ENCODE measurements at places on chromosomes 4 and X.

DNA sequence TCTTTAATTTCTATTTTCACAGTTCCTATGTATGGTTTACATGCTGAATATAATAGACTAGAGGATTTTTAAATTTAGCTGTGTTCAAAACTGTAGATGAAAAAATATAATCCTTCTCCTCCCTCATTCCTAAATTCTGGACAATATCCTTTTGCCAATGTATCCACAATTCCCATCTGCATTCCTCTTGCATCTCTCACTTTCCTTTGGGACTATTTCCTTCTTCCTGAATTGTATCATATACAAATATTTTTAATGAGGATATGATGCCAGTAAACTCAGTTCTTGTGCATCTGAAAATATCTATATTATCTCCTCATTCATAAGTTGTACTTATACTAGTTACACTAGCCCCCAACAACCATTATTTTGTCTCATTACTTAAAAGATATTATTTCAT, 46.7 kb downstream of the DDX60L start:
- no peak for DNase-seq

DNA sequence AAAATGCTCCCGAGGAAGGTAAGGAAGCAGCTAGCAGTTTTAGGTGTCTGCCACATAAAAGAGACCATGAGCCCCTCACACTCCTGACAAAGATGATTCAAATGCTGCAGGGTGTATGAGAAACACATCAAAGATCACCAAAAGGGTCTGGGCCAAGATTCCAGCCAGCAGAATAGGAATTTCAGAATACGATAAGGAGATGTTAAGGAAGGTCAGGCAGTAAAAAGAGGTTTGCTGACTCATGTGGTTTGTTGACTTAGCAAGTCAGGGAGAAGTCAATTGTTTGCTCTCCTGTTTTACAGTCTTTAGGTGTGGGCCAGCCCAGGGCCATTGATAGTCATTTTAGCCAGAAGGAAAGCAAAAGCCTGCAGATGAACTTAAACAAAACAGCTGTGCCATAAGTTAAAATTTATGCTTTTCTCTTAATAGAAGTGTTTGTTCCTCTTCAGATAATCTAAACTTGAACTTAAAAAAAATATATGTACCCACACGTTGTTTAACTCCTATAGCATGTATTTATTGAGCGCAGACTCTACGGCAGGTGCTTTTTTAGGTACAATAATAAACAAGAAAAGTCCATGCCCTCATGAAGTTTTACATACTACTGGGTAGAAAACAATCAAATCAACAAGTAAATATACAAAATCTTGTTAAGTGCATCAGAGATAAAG, 115.6 kb downstream of the CAMK2D start:
- DNase-seq: no peak

DNA sequence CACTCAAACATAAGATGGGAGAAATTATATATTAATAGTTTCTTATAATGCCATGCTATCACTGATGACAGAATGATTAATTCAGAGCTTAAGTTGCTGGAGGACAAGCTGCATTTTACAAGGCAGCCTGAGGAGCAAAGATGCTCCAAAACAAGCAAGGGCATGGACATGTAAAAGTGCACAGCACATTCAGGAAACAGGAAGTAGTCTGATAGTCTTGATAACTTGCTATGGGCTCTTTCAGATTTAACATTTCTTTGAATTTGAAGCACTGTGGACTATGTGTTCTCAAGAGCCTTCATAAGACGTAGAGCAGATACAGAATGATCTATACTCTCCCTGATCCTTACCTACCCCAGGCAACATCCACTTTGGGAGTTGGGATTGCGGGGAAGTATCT, 50.0 kb downstream of the AMMECR1 start:
- DNase-seq: no peak

DNA sequence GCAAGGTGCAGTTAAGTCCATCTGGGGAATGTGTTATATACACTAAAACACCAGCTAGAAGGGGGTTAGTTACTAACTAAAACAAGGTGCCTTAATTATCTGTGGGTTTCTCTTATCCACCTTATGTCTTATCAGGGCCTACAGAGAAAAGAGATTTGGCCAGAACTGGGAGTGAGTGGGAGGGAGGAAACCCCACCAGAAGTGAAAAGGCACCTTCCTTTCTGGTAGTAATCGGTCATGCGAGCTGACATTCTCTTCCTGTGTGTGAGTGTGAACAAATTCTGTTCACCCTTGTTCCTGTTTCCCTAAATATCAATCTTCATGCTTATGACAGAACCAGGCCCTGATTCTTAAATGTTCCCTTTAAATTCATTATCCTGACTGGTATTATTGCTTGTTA, 43.5 kb downstream of the SRPX2 start:
- no peak for DNase-seq

GRCh38 chrX:39144323-39144722, 343.1 kb downstream of the MID1IP1 start:
- peak; percentile 58 for DNase-seq

GRCh38 chrX:2243913-2244460, 256.8 kb downstream of the DHRSX start:
- DNase-seq: no peak

DNA sequence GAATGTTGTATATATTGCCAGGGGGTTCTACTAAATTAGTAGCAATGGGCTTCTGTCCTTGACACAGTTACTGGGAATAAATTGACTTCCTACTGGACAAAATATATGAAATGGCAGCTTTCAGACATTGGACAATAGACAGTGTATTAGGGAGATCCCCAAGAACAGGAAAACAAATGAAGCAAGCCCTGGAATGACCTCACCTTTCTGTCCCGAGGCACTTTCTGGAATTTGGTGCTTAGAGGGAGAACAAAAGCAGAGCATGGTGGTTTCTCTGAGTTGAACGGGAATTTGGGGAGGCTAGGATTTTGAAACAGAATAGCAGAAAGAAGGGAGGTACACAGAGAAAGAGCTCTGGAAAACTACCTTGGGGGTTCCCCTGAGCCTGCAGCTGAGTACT, 187.7 kb upstream of the MAGEB2 start:
- DNase-seq: no peak

- DNase-seq: no peak
These were observed 59.3 kb downstream of the ARHGAP6 start for GRCh38 chrX:11606408-11606807.

DNA sequence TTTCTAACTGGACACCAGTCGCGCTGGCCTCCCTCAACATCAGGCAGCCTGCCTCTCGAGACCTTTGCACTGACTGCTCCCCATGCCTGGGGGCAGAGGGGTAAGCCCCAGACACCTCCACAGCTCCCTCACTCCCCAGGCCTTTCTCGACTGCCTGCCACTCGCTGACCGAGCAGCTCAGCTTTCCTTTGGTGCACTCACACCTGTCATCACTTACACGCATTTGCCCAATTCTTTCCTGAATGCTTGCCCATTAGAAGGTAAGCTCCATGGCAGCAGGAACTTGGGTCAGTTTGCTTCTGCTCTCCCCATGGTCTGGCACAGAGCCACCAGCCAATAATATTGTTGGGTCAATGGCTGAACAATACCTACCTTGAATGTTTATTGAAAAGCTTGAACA, 32.2 kb upstream of the PROM1 start:
- DNase-seq: no peak

- DNase-seq: no peak
These were observed 413.8 kb downstream of the FAT4 start for GRCh38 chr4:125728568-125728967.

DNA sequence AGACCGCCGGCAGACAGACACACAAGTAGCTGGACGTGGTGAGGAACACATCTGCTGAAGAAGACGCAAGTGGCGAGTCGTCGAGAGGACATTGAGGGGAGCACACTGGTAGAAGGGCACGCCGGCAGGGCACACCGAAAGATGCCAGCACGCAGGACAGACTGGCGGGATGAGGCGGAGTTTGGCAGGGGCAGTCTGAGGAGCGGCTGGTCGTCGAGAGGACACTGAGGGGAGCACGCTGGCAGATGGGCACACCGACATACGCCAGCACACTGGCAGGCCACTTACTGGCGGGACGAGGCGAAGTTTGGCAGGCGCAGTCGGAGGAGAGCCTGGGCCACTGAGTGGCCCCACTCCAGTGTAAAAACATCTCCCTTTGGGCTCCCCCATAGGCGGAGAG, 42.1 kb downstream of the RASGEF1B start:
- DNase-seq: no peak

- DNase-seq: no peak
These were observed 26.2 kb upstream of the PYURF start for GRCh38 chr4:88549815-88550214.

GRCh38 chr4:6657242-6658208, 17.0 kb downstream of the MRFAP1 start:
- DNase-seq: no peak

- DNase-seq: no peak
These were observed 100.2 kb downstream of the TSPAN7 start for GRCh38 chrX:38661561-38661960.

- no peak for DNase-seq
These were observed 209.7 kb upstream of the ARHGAP24 start for GRCh38 chr4:85265234-85265633.

GRCh38 chrX:38820751-38821150, 19.5 kb downstream of the MID1IP1 start:
- DNase-seq: no peak

All from NB4 (cell line).